Activated B cell treated with CpG ODN at 0.5 μM for 24 hours (primary cell): ENCODE measurements at places on chromosomes 1 and 21.

GRCh38 chr1:151343587-151343986 is 3.5 kb downstream of the RFX5 start:
- DNase-seq, result no peak

- DNase-seq, result no peak
Observed at GRCh38 chr1:67626090-67626860, 58.7 kb upstream of the GADD45A start.

DNA sequence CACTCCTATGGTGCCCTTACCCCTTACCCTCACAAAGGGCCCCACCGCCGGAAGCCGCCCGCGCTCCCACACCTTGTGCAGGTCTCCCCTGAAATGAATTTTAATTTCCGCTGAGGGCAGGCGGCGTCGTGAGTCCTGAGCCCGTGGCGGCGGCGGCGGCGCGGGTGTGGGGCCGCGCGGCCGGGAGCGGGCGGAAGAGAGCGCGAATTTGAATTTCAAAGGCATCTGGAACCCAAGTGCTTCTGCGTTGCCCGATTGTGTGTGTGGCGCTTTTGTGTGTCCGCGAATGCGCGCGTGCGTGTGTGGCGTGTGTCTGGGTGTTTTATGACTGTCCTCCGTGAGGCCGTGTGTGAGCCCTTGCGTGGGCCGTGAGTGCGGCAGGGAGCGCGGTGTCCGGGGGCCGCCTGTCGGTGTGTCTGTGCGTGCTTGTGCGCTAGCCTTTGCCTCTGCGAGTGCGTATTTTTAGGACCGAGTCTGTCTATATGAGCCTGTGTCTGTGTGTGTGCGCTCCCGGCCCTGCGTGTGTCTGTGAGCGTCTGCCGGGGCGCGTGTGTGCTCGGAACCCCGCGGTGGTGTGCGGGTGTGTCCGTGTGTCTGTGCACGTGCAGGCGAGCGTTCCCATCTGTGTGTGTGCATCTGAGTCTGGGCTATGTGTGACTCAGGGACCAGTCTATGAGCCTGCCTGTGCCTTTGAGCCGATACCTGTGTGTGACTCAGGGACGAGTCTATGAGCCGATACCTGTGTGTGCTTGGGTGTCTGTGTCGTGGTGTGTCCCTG is 7.9 kb upstream of the ADGRB2 start:
- DNase-seq, result no peak

DNA sequence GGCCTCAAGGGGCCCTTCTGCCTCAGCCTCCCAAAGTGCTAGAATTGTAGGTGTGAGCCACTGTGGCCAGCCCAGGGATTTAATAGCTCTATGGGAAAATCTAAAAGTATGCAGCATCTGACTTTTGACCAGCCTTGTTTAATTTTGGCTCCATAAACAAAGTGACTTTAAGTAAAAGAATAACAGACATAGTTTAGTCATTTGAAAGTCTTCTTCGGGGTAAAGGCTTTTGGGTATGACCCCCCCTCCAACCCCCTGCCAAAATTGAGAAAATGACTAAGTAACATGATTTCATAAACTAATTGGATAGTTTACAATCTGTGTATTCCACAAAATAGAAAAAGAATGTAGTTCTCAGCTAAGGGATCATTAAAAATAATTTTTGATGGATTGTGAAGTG is 17.0 kb downstream of the GPBP1L1 start:
- no peak for DNase-seq

- DNase-seq, result no peak
Observed at GRCh38 chr1:54879872-54880271, 7.1 kb downstream of the DHCR24 start.

DNA sequence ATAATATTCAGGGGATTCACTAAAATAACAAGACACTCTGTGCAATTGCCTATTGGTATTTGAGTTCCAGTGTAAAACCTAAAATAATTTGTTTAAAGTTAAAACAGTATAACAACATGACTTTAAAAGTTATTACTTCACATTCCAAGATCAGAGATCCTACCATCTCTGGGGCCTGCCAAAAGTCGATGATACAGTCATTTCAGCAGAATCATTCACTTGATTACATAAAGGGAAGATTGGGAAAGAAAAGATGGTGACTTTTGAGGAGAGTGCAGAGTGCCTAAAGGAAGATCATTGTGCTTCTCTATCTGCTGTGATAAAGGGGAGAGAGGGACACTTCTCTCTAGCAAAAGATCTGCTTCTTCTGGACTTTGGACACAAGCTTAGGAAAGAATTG is 784.4 kb upstream of the ADGRL4 start:
- no peak for DNase-seq

GRCh38 chr1:235507623-235508022 is 3.4 kb upstream of the B3GALNT2 start:
- no peak for DNase-seq

- DNase-seq, result no peak
Observed at GRCh38 chr21:14771593-14771992, 225.5 kb upstream of the SAMSN1 start.

DNA sequence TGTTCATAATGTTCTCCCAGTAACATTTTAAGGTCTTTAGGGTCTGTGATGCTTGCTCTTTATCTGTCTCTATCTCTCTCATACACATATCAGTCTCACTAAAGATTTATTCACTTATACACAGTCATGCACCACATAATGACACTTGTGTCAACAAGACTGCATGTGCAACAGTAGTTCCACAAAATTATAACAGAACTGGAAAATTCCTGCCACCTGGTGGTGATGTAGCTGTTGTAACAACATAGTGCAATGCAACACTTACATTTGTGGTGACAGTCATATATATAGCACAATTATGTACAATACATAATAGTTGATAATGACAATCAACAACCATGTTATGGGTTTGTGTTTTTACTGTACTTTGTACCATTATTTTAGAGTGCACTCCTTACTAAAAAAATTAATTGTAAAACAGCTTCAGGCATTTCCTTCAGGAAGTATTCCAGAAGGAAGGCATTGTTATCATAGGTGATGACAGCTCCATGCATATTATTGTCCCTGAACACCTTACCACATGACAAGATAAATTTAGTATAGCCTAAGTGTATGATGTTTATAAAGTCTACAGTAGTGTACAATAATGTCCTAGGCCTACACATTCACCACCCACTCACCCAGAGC is 8.1 kb downstream of the TDRD5 start:
- no peak for DNase-seq

GRCh38 chr1:11037740-11038182 is 9.3 kb downstream of the MASP2 start:
- peak; percentile 72 for DNase-seq

- no peak for DNase-seq
Observed at GRCh38 chr1:7076117-7076516, 290.9 kb downstream of the CAMTA1 start.

DNA sequence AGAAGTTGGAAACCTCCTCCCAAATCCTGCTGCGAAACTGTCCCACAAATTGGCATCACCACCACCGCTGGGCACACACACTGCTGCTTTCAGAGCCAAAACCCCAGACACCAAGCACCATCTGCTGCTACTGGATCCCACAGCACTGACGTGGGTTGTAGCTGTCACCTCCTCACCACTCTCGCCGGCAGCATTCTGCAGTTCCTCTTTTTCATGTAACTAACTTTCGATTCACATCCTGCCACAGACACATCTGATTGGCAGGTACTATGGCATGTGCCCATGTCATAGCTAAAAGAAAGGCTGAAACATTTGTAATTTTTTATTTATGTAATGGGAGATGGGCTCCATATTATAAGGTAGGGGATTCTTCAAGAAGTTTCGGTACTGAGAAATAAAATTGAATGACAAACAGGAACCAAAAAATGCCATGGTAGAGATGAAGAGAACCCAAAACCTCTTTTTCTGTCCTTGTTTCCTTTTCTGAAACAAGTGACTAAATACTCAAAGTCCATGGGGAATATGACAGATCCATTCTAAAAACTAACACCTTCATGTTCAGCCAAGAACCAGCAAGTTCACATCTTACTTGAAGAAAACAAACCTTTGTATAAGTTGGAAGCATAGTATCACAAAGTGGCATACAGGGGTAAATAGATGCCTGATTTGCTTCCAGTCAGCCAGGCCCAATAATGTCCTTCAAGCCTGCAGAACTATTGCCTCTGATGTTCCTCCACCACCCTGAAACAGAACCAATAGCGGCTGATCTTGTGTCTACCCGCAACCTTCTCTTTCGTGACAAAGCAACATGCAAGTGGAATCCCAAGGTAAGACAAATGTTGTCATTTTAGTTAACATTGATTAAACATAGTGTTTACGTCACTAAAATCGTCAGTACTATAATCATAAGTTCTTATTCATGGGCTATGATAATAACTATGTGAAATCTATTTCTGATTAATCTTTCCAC is 26.6 kb upstream of the RGS13 start:
- peak; percentile 56 for DNase-seq

- no peak for DNase-seq
Observed at GRCh38 chr1:244980605-244981004, 116.3 kb upstream of the HNRNPU start.
